ENCODE measurements at places on chromosomes 3 and 15. TPM values are rescaled to one million over a fixed set of nuclear protein-coding genes. Genes with fewer than 3 reads are reported as not detected.

Gene HYKK
- polyA plus RNA-seq: 2.2 TPM

Gene ADIPOQ
- polyA plus RNA-seq: 265 TPM

Gene LHFPL4
- not detected for polyA plus RNA-seq

Gene PPP1R14D
- polyA plus RNA-seq: 1.2 TPM

Gene CAMP
- polyA plus RNA-seq: 0.88 TPM

Gene FURIN
- polyA plus RNA-seq: 93.0 TPM

Gene STRIT1
- 0.84 TPM for polyA plus RNA-seq

Gene ITIH1
- polyA plus RNA-seq: 0.30 TPM

Gene CCR9
- polyA plus RNA-seq: 0.06 TPM

Gene MGA
- 2.9 TPM for polyA plus RNA-seq

Measured in adipose tissue (tissue), 3 donors.